ENCODE measurements at places on chromosomes 2 and 18.
A peak's percentile ranks its signal among the peaks of the same experiment; 100 is the strongest.

DNA sequence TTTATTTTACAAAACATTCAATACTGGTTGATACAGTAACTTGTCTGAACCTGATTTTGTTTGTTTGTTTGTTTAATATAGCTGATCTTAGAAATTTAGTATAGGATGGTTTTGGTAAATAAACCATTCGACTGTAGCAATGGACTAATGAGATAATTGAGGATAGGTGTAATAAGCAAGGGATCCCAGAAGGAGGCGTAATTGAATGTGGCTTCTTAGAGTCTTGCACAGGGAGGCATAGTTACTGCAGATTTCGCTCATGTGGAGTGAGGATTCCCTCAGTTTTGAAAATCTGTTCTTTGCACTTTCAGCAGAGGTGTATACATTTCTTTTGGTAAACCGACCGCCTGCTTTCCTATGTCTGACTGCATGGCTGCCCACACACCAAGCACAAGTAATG is 709.6 kb downstream of the SOCS6 start:
- DNase-seq, result no peak

DNA sequence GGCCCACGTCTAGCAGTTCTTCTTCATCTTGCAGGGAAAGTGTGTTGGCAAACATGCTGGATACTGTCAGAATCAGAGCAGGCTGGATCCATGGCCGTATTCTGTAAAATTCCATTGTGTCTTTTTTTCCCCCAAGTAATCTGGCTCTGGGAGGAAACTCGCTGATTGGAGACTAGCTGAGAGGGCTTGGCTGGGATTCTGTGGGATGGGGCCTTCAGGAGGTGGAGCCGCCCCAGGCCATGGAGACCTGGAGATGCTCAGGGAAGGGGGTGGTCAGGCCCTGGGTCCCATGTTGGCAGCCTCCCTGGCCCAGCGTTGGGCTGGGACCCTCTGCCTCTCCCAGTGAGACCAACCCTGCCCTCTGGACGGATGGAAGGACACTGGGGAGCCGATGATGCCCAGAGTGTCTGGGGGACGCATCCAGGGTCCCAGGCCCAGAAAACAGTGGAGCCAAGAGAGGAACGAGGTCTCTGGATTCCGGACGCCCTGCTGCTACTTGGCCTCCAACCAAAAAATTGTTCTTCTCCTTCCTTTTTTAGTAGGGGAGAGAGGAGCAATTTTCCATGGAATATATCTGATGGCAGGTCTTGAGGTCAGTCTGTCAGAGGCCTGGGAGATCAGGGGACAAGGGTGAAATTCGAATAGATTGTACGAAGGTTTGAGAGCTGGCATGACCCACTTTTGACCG is 114.5 kb downstream of the AGAP1 start:
- DNase-seq, result no peak

GRCh38 chr2:70443078-70443465 is 110.6 kb downstream of the TGFA start:
- no peak for DNase-seq

GRCh38 chr2:4967206-4967605 is 725.0 kb upstream of the SOX11 start:
- no peak for DNase-seq

- no peak for DNase-seq
Observed at GRCh38 chr2:111128096-111128495, 7.4 kb downstream of the BCL2L11 start.

GRCh38 chr18:13268158-13269012 is 49.8 kb downstream of the LDLRAD4 start:
- no peak for DNase-seq

DNA sequence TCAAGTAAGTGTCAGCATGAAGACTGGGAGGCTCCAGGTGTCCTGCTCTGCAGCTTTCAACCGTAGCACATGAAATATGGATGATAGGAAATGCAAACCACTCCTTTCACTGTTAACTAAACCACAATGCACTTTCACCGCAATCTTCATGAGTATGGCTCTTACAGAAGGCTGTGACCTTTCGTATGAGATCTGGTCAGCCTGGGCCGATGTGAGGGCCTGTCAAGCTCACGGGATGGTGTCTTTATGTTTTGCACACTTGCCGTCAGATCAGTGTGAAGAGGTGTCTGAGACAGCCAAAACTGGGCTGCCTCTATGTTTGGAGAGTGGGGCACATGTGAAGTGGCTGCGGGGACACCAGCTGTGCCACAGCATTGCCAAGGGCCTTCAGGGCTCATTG is 62.8 kb upstream of the AFF3 start:
- no peak for DNase-seq

GRCh38 chr2:240141736-240142135 is 1.3 kb upstream of the OTOS start:
- no peak for DNase-seq

- no peak for DNase-seq
Observed at GRCh38 chr18:33195795-33196194, 244.7 kb downstream of the CCDC178 start.

DNA sequence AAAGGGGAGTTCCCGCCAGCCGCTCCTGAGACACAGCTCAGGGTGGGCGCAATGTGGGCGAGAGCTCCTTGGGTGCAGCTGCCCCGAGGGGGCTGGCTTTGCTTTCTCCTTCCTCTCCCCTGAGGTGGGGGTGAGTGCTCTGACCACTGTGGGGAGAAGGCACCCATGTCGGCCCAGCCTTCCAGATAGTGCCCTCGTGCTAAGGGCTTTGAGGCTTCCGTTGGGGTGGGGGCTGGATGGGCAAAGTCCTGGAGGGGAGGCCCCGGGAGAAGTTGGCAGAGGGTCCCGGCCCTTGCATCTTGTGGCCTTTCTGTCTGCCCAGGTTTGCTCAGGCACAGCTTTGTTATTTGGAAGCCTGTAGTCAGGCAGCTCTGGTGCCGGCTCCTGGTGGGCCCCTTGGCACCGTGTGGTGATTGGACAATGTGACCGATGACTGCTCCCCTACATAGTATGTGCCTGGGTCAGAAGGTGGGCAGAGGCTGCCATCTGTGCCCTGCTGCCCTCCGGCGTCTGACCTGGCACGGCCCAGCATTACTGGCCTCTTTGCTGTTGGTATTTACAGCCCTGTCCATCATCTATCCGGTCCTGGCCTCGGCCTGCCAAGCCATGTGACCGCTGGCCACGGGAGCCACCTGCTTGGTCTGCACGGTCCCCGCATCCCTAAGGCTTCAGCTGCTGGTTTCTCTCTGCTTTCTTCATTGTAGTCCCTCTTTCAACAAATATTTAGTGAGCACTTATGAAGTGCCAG is 50.8 kb downstream of the TWIST2 start:
- no peak for DNase-seq

GRCh38 chr2:10329880-10330699 is 27.4 kb downstream of the HPCAL1 start:
- DNase-seq, result no peak

GRCh38 chr2:147082850-147083522 is 761.8 kb upstream of the ACVR2A start:
- DNase-seq, result peak; percentile 73

DNA sequence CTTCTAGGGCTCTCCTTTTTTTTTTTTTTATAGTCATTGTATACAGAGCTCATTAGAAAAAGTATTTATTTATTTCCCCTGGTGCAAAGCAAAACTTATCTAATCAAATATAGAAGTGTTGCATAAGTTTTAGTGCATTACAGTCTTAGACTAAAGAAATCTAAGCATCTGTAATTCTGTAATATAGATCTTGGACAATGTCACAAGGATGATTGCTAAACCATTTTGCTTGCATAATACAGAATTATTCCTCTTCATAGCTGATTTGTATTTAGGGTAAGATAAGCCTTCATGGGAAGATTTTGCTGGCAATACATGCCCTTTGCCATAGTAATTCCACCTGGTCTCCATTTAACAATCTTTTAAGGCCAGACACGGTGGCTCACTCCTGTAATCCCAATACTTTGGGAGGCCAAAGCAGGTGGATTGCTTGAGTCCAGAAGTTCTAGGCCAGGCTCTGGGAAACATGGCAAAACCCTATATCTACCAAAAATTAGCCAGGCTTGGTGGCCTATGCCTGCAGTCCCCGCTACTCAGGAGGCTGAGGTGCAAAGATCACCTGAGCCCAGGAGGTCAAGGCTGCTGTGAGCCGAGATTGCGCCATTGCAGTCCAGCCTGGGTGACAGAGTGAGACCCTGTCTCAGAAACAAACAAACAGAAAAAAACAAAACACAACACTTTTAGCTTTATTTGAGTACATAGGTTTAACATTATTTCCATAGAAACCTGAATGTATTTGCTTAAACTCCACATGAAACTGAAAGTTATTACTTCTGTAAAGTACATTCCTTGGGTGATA is 2.2 kb upstream of the ACADL start:
- no peak for DNase-seq

DNA sequence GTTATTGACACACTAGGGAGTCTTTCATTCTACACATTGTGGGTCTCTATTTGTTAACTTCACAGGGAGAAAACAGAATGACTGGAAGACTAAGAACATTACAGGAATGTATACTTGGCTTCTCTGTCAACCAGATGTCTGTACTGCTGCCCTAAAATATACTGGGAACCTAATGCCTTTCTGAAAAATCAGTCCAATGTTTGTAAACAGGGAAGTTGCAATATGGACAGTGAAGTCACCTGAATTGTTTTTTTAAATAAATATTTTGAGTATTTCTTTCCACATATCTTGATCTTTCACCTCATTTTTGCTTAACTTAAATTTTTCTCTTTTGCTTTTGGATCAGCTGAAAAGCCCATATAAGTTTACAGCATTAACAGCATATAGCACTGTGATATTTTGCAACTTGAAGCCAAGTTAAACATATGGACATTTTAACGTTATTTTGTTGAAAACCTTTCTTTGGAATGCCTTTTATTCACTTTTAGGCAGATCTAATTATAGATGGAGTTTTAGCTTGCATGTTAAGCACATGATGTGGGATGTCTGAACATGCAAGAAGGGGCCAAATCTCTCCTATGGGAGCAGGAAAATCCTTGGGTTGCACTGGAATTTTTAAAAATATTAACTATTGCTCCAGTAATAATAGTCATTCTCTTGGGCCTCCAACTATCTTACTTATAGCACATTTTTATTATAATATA is 137.7 kb upstream of the TWIST2 start:
- DNase-seq, result no peak

DNA sequence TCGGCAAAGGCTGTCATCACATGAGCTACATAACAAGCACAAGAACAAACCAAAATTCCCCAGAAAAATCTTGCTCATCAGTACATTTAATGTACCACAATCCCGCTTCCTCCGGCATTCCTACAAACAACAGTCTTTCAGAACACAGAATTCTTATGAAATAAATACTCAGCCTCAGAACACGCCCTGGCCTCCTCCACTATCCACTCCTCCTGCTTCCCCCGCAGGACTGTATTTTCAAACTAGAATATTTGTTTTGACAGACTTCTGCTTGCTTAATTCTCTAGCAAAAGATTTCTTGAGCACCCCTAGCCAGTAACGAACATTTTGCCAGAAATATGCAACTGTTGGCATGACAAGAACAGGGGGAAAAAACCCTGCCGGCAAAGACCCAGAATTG is 131.2 kb downstream of the THADA start:
- no peak for DNase-seq

DNA sequence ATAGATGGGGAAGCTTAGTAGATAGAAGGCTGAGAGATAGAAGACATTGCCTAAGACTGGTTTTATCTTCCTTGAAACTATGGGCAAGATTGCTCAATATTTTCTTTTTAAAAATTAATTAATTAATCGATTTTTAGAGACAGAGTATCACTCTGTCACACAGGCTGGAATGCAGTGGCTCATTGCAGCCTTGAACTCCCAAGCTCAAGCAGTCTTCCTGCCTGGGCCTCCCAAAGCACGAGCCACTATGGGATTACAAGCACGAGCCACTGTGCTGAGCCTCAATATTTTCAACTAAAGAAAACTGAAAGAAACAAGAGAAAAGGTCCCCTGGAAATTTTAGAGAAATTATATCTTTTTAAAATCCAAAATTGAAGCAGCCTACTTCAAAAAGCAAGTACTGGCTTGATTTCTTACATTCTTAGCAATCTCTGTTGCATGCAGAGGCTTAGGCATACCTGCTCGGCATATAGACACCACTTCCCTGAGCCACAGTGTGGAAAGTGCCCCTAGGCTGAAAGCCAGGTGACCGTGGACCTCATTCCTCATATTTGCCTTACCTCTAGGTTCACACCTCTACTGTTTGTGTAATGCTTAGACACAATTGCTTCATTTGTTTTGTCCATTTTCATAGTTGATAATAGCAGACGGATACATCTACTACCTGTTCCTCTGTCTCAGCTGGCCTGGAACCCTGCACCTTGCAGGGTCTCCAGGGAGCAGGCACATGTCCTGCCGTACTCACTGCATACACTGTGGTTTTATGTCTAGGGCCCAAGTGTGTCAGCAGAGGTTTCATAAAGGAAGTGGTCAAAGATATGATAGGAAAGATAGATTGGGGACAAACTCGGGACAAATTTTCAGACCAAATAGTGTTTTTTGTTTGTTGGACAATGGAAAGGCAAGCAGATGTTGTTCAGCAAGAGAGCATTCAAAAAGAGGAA is 166.5 kb upstream of the ALPP start:
- DNase-seq, result no peak

GRCh38 chr2:168550670-168551069 is 94.6 kb downstream of the CERS6 start:
- DNase-seq, result no peak

- no peak for DNase-seq
Observed at GRCh38 chr2:42812899-42813479, 20.6 kb upstream of the HAAO start.

- DNase-seq, result no peak
Observed at GRCh38 chr18:73461780-73462059, 593.9 kb upstream of the NETO1 start.

GRCh38 chr2:227480528-227480927 is 8.6 kb downstream of the AGFG1 start:
- no peak for DNase-seq

DNA sequence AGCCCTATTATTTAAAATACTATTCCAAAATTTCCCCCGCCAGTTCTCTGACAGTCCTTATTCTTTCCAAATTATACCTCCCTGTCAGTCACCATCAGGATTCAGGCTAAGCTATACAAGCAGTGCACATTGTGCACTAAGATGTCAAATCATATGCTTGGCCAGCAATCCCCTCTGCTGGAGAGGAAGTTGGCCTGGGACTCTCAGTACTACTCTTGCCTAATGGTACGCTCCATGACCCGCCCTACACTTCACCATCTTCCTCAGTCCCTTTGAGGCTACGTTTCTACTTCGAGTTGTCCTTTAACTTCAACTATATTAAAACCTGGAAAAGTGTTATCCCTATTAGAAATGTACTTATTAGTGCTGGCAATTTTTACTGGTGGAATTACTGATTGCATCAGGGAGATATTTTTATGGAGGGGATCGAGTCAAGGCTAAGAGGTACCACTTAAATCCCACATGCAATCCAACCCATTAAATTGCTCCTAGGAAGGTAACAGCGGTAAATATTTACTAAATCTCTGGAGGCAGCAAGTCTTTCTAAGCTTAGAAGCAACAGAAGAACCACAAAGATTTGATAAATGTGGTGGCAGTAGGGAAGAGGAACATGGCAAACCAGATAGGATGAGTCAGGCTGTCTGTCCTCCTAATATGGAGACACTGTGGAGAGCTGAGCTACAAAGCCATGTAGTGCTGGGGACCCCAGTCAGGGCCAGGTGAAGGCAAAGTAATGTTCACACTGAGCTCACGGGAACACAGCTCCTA is 2.7 kb downstream of the USP40 start:
- no peak for DNase-seq

All from endothelial cell (in vitro differentiated cells).